ENCODE measurements at places on chromosomes 7 and 10.

DNA sequence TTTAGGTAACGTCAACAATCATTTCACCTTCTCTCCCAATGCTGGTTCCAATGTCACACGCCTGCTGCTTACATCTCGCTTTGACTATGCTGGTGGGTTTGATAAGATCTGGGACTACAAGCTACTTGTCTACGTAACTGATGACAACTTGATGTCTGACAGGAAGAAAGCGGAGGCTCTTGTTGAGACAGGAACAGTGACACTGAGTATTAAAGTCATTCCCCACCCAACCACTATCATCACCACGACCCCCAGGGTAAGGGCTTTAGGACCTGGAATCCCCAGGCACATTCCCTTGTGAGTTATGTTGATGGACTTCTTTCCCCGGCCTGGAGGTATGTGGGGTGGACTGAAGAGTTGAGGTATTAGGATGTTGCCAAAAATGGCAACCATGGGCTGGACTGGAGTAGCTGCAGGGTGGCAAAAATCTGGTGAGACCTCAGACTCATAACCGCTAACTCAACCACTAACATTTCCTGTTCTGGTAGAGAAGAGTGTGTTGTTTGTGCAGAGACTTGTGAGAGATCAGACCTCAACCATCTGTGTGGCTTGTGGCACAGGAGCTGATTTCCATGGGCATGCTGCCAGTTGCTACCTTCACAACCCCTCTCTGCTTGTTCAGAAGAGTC is 59.2 kb downstream of the CDHR3 start:
- no peak overlapping the region for H3K4me3 ChIP-seq
- DNase-seq: peak; percentile 50
- H3K36me3 ChIP-seq: no peaks in the 10 kb centered on the region
- peak overlapping the region; percentile 45 for H3K27ac ChIP-seq
- no peaks in the 10 kb centered on the region for H3K27me3 ChIP-seq
- peaks cover 62% of the 10 kb centered on the region for H3K4me1 ChIP-seq

GRCh38 chr10:49090696-49091380 is 24.5 kb downstream of the VSTM4 start:
- H3K4me3 ChIP-seq: no peak overlapping the region
- no peaks in the 10 kb centered on the region for H3K4me1 ChIP-seq
- H3K36me3 ChIP-seq: no peaks in the 10 kb centered on the region

- no peak overlapping the region for H3K4me3 ChIP-seq
- peaks cover 25% of the 10 kb centered on the region for H3K4me1 ChIP-seq
- no peak overlapping the region for H3K27ac ChIP-seq
- no peaks in the 10 kb centered on the region for H3K27me3 ChIP-seq
- DNase-seq: no peak
Observed at GRCh38 chr10:71368643-71369042, 28.1 kb upstream of the CDH23 start.

GRCh38 chr10:11086177-11086840 is 68.6 kb downstream of the CELF2 start:
- H3K27ac ChIP-seq: no peak overlapping the region
- no peak overlapping the region for H3K4me3 ChIP-seq
- H3K4me1 ChIP-seq: no peaks in the 10 kb centered on the region
- no peaks in the 10 kb centered on the region for H3K36me3 ChIP-seq

DNA sequence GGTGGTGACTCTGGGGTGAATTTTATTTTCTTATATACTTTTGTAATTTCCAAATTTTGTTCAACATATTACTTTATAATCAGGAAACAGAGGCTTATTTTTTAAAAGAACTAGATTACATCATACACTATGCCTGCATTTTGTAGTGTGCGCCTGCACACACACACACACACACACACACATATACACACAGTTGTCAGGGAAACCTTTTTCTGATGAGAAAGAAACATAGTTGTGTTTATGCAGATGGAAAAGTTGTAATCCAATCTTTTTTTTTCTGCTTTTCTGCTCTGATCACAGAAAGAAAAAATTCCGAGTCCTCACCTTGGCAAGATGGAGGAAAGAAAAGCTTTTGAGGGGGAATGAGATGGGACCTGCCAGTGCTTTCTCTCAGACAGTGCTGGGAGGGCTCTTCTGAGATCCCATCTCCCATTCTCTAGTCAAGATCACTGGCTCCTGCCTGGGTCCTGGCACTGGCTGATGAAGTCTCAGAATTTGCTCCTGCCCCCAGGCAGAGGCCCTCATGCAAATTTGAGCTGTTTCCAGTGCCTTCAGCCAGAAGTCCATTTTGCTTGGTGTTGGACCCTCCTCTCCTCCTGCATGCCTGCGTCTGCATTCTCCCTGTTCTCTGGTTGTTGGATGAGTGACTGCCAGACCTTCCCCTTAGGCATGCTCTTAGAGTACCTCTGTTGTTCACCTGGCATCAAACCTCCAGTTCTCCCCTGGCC is 59.7 kb downstream of the TLL2 start:
- H3K4me1 ChIP-seq: no peaks in the 10 kb centered on the region
- H3K27me3 ChIP-seq: no peaks in the 10 kb centered on the region
- H3K27ac ChIP-seq: no peak overlapping the region
- no peak overlapping the region for H3K4me3 ChIP-seq

GRCh38 chr7:116249969-116250553 is 39.7 kb downstream of the TES start:
- no peak overlapping the region for H3K4me3 ChIP-seq
- no peaks in the 10 kb centered on the region for H3K27me3 ChIP-seq
- DNase-seq: peak; percentile 17
- H3K4me1 ChIP-seq: no peaks in the 10 kb centered on the region
- peaks cover 66% of the 10 kb centered on the region for H3K36me3 ChIP-seq
- no peak overlapping the region for H3K27ac ChIP-seq

DNA sequence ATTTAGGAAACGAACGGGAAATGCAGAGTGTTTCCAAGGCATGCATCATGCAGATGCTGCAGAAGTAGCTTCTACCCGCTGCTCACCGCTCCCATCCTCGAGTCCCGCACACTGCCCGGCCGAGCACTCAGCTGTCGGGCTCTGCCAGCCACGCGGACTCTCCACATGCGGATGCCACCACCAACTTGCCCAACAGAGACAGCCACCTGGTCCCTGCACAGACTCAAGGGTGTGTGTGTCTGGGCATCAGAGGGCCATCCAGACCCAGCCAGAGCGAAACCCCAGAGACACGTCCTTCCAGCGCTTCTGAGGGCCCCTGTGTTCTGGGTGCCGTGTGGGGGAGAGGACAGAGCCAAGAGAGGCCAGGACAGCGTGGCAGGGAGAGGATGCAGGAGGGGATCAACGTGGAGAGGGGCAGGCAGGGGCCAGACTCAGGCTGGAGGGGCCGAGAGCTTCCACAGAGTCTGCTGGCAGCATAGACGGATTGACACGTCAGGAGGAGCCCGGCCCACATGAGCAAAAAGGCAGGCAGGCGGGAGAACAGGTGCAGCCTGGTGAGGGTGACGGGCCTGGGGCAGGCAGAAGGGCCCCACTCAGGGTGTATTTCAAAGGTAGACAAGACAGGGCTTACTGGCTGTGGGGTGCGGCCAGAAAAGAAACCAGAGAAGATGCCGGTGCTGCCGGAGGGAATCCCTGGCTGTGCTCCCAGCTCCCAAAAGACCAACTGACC is 18.3 kb downstream of the GPER1 start:
- no peaks in the 10 kb centered on the region for H3K27me3 ChIP-seq
- no peak overlapping the region for H3K27ac ChIP-seq
- H3K4me3 ChIP-seq: no peak overlapping the region
- H3K36me3 ChIP-seq: no peaks in the 10 kb centered on the region

DNA sequence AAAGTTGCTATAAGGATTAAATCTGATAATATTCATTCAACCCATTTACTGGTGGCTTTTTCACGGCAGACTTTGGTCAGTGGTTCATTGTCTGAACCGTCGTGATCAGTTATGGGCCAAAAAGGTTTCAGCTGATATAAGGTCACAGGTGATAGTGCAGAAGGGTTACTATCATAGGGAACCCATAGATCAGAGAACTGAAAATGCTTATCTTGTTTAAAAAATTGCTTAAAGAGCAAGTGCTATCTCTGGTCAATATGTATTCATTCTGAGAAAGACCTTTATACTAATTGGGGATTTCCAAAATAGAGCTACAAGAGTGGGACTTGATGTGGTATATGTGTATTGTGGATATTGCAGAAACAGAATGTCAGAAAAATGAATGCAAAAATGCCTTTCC is 147.8 kb upstream of the SEMA3E start:
- no peaks in the 10 kb centered on the region for H3K36me3 ChIP-seq
- H3K4me3 ChIP-seq: no peak overlapping the region
- H3K4me1 ChIP-seq: no peaks in the 10 kb centered on the region
- DNase-seq: no peak

DNA sequence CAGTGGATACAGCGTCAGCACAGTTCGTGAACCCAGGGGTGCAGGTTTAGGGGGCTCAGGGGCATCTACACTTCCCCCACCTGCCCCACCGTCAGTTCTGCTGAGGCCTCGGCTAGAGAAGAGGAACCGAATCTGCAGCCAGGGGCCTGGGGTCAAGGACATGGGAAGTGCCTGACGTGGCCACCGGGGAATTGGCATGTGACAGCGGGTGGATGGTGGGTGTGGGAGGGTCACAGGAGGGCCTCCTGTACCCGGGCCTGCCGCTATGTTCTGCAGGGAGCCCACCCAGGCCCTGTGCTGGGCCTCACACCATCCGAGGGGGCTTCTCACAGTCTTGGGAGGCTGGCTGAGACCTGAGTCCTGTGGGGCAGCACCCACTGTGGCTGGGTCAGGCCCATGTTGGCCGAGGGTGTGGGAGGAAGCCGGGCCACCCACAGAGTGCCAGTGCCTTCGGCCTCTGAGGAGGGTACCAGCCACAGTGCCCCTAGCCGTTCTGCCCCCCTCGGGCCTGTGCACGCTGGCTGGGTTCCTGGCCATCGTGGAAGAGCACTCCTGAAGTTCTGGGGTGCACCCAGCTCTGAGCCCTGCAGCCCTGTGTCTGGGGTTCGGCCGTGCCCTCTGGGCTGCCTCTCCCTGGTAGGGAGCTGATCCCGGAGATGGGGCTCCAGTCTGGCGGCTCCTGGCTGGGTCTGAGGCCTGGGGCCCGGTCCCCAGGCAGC is 5.9 kb downstream of the TTYH3 start:
- no peaks in the 10 kb centered on the region for H3K36me3 ChIP-seq
- peak; percentile 81 for DNase-seq
- no peak overlapping the region for H3K4me3 ChIP-seq
- peaks cover 83% of the 10 kb centered on the region for H3K4me1 ChIP-seq

GRCh38 chr10:19629567-19629966 is 186.7 kb upstream of the PLXDC2 start:
- no peak overlapping the region for H3K4me3 ChIP-seq
- no peaks in the 10 kb centered on the region for H3K4me1 ChIP-seq

DNA sequence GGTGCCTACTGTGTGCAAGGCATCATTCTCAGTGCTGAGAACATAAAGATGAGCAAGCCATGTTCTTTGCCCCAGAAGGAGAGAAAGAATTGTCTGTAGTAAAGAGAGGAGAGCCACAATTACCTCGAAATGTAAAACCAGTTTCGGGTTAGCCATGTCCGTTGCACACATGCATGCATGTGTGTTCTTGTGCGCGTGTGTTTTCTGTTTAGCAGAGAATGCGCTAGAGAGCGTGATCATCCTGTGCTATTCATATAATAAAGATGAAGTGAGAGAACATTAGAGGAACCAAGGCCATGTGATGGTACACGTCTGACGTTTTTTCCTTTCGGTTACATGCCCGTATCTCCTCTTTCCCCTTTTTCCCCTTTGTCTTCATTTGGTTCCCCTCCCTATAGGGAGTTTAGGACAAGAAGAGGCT is 158.2 kb downstream of the CELF2 start:
- H3K27me3 ChIP-seq: no peaks in the 10 kb centered on the region
- peaks cover 96% of the 10 kb centered on the region for H3K4me1 ChIP-seq
- H3K36me3 ChIP-seq: no peaks in the 10 kb centered on the region
- peak overlapping the region; percentile 12 for H3K4me3 ChIP-seq
- H3K27ac ChIP-seq: peak overlapping the region; percentile 79

DNA sequence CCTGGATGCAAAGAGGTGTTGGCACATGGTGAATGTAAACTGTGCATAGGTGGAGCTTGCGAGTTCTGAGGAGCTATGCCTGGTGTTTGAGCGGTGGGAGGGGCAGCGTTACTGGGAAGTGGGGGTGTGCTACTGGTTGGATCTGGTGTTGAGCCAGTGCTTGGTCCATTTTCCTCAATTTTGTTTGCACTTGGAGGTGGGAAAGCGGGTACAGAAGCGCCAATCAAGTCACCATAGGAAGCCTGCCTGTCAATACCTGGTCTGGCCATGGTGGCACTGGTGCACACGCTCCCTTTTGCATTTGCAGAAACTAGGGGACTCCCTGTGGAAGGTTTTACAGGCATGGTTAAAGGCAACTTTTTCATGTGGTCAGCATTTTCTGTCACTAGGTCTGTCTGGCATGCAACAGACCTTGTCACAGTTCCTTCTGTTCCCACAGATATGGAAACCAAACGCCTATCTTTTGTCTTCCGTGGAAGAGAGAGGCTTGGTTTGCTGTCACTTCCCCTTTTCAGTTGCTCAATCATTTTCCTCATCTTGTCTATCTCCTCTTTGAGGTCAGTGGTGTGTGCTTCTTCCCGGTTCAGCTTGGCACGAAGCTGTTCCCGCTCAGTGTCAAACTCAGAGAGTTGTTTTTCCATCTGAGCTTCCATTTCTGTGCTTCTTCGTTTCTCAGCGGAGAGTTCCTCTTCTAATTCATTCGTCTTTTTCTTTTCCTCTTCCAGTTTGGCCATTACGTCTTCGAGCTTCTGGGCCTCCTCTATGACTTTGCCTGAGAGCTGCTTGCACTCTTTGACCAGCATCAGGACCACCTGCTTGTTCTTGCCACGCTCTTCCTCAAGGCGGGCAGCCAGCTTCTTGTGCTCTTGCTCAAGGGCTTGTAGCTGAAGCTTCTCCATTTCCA is 81.1 kb downstream of the CTTNBP2 start:
- DNase-seq: no peak
- H3K27ac ChIP-seq: no peak overlapping the region
- H3K4me1 ChIP-seq: no peaks in the 10 kb centered on the region
- H3K4me3 ChIP-seq: no peak overlapping the region
- no peaks in the 10 kb centered on the region for H3K27me3 ChIP-seq
- H3K36me3 ChIP-seq: no peaks in the 10 kb centered on the region

- peak overlapping the region; percentile 62 for H3K27ac ChIP-seq
- H3K4me3 ChIP-seq: no peak overlapping the region
- no peak for DNase-seq
- H3K27me3 ChIP-seq: no peaks in the 10 kb centered on the region
- H3K4me1 ChIP-seq: peaks cover 63% of the 10 kb centered on the region
Observed at GRCh38 chr7:44063547-44063893, 1.8 kb downstream of the PGAM2 start.
